ENCODE measurements at places on chromosomes 3 and 15.
A peak's percentile ranks its signal among the peaks of the same experiment; 100 is the strongest.

DNA sequence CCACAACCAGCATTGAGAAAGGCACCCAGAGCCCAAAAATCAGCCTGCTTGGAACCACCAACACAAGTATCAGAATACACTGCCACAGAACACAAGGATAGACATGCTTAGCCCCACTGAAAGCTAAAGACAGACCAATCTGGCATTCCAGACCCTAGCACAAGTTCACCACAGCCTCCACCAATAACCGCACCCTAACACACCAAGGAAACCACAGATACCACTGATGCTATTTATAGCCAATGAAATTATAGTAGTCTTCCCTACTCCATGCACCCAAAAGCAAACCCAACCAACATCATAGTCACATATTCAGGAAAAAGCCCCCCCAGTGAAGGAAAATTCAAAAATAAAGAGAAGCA, 83.9 kb upstream of the STT3B start:
- no peak for DNase-seq

DNA sequence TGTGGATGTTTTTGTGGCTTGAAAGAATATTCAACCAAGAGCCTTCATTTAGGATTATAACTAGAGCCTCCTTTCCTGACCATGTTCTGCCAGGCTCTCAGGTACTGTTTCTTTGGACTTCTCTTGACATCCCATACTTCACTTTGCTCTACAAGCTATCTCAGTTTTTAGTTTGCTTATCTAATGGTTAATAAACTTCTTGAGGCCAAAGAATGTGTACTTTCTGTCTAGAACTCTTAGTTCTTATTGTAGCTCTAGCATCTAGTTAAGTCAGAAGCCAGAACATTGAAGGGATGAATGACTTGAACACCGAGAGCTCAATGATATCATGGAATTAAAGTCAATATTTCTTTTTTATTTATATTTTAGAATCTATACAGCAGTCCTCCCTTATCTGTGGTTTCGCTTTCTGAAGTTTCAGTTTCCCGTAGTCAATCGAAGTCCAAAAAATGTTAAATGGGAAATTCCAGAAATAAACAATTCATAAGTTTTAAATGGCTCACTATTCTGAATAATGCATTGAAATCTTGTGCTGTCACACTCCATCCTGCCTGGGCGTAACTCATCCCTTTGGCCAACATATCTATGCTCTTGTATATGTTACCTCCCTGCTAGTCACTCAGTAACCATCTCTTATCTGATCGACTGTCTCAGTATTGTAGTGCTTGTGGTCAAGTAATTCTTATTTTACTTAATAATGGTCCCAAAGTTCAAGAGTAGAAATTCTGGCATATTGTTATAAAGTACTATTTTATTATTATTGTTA, 368.6 kb upstream of the RBMS3 start:
- DNase-seq, result no peak

DNA sequence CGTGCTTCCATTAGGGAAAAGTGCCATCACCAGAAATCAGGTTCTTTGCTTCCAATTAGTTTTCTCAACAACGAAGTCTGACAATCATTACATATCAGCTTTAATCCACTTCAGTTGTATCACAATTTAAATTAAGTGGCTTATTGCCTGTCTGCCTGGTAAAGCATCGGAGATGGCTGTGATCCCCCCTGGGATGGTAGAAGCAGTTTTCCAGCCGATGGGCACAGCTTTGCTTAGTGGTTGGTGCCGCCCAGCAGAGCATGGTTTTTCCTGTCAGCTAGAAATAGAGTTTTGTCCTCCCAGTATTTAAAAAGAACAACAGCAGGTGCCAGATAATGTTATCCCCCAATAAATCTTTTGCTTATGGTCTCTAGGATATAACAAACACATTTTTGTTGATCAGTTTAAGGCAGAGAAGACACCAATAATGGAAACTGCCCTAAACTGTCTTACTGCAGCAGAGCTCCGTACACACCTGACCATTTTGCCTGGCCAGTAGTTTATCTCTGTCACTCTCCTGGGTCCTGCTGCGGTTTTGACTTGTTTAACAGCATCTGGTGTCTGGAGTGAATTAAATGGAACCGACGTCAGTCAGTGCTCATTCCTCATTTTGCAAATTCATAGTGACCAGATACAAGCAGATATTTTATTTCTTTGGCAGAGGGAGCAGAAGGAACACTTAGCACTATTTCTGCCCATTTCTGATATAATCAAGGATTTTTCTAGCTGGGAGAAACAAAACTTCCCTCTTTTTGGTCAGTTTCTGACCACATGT, 79.1 kb downstream of the SLC49A4 start:
- no peak for DNase-seq

GRCh38 chr3:173038484-173038871, 102.6 kb downstream of the SPATA16 start:
- DNase-seq, result no peak

DNA sequence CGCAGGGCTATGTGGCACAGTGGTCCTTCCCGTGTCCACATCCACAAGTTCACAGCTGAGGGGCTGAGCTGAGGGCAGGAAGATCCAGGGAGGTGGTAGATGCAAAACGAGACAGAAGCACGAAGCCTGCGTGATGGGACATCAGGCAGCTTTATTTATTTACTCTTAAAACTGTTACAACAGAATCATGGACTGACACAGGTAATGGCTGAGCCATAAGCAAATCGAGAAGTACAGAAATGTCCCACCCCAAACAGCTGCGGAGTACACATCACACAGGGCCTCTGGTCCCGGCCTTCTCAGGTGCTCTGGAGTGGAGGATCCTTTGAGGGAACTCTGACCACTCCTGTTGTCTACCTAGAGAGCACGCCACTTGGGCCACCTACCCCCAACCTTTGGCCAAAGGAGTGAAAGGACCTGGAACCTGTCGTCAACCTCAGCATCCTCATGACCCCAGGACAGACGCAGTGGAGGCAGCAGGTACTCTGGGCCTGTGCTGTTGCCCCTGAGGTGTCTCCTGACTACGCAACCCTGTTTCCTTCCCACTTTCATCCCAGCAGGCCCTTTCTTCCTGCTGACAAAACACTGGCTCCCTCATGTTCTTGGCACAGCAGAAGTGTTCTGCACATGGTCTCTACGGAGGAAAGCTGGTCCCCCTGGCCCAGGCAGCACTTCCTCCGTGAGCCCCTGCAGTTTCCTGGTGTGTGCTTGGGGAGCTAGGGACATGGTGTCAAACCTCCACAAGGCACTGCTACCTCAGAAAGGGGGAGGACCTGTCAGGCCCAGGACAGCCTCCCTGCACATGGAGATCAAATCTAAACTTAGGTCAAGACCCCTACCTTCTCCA, 47.8 kb downstream of the DHX30 start:
- no peak for DNase-seq

GRCh38 chr15:22808240-22808639, 21.8 kb downstream of the NIPA1 start:
- no peak for DNase-seq

- no peak for DNase-seq
Measured at GRCh38 chr15:48481802-48482201, 150.6 kb downstream of the DUT start.

DNA sequence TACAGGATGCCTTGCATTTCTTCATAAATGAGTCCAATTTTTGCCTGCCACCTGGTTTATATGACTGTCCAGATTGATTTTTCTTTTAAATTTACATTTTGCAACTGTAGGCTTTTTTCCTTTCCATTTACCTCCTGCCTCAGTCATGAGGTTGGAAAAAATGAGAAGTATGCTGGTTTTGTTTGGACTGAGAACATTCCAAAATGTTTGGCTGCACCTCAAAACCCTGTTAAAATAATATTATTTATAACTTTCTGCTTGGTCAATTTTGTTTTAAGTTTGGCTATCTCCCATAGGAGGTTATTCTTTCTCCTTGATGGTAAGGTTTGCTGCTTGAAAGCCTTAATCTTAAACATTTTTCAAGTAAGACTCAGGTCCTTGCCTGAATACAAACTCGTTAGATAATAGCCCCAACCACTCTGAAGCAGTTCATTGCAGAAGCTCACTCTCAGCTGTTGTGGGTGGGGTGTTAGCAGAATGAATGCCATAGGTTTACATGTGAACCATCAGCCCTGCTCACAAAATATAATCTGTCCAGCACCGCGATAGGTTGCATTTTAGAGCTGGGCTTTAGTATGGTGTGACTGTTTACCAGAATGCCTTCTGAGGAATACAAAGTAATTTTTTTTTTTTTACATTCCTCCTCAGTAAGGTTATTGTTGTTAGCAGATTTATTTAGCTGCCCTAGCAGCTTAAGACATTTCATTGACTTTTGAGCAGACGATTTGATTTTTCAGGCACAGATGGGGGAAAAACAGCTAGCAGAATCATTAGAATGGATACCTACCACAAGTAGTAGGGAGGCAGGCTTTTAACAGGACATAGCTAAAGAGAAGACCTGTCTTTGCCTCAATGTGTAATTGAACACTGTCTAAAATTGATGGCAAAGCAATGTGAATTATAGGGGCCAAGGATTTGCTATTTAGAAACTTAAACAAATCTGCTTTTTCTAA, 630.8 kb upstream of the KCNMB2 start:
- peak; percentile 66 for DNase-seq

DNA sequence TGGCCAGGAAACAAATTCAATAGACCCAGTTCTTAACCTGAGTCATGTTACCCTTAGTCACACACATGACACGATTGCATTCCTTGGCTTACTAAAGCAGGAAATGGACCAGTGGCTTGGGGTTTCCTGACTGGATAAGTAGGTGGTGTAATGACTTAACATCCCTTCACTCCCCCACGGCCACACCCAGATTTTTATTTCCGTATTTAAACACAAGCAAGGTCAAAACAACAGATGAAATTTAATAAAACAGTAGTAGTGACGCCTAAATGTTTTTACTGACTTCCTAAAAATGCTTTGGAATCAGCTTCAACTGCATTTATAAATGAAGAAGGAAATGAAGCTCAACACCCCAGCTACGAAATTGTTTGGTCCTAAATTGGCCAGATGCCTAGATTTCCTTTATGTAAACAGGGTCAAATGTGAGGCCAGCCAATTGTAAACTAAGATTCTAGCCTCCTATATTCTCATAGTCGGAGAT, 324.3 kb downstream of the CHST2 start:
- DNase-seq, result peak; percentile 93

GRCh38 chr15:77514641-77515402, 94.1 kb downstream of the HMG20A start:
- no peak for DNase-seq

GRCh38 chr3:57446318-57446841, 97.8 kb downstream of the DNAH12 start:
- DNase-seq, result peak; percentile 4

DNA sequence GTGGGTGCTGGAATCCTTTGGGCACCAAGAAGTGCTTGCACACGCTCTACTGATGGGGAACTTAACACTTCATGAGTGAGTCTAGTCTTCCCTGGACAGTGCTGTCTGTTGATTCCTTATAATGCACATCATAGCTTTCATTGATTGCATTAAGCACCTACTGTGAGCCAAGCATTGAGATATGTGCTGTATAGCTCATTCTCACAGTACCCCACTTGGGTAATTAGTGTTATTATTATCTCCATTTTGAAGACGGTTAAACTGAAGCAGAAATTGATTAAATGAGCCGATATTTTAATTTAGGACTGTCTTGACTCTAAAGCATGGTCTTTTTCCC, 504 bp upstream of the PDHB start:
- DNase-seq, result no peak

- no peak for DNase-seq
Measured at GRCh38 chr3:69997631-69998307, 1.8 kb upstream of the SAMMSON start.

DNA sequence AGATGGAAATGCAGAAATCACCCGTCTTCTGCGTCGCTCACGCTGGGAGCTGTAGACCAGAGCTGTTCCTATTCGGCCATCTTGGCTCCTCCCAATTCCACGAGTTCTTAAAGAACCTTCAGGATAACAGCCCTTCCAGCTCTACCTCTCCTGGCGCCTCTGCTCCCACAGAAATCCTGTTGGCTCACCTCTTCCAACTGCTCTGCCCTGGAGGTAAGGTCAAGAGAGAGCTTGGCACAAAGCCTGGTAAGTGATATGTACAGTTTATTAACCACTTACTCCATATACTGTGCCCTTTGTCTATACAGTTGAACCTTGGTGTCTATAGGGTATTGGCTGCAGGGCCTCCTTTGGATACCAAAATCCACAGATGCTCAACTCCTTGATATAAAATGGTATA, 17.8 kb upstream of the FGF12 start:
- no peak for DNase-seq

DNA sequence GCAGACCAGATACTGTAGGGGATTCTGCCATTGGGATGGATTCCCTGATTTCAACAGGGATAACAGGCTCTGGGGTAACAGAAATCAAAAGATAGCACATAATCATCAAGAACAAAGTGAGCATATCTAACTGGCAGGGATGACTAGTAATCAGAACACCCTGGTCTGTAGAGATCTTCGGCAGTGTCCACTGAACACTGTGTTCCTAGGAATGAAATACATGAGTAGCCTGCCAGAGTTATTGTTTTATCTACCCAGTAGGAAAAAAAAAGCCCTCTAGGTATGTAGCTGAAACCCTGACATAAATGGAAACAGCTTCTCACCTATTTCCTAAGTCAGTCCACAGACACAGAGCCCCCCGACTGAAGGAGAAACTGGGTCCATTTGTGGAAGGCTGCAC, 340.3 kb upstream of the ZNF385D start:
- no peak for DNase-seq

GRCh38 chr3:41033956-41034519, 165.3 kb upstream of the CTNNB1 start:
- no peak for DNase-seq

GRCh38 chr15:71629781-71630474, 180.4 kb upstream of the NR2E3 start:
- DNase-seq, result peak; percentile 27

- no peak for DNase-seq
Measured at GRCh38 chr3:26515351-26515750, 107.2 kb upstream of the LRRC3B start.

DNA sequence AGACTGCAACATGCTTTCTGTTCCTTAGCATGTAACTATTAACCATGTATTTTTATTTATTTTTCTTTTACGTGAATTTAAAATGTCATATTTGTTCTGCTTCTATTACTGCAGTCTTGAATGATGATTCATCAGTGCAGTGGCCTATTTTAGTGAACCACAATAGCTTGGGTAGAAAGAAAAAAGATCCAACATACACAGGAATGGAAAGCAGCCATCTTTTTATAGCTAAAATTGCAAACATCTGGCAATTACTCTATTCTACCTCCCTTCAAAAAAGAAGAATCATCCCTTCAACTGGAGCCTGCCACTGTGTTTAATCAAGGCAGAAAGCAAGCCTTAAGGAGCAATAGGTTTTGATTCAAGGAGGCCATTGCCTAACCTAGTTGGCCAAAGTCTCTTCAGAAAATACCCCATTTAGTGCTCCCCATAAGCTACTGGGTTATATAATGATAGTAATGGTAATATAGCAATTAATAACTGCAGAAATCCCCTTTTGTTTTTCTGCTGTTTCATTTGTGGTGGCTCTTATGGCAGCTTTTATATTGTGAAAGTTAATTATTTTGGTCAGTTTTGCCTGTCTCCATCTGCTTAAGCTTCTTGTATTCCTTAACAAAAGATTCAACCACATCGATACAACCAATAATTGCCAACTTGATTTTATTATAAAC, 267.3 kb downstream of the LPP start:
- peak; percentile 80 for DNase-seq

Data from AG08395 (cell line).